ENCODE measurements at places on chromosomes 5 and 9.
A peak's percentile ranks its signal among the peaks of the same experiment; 100 is the strongest.

DNA sequence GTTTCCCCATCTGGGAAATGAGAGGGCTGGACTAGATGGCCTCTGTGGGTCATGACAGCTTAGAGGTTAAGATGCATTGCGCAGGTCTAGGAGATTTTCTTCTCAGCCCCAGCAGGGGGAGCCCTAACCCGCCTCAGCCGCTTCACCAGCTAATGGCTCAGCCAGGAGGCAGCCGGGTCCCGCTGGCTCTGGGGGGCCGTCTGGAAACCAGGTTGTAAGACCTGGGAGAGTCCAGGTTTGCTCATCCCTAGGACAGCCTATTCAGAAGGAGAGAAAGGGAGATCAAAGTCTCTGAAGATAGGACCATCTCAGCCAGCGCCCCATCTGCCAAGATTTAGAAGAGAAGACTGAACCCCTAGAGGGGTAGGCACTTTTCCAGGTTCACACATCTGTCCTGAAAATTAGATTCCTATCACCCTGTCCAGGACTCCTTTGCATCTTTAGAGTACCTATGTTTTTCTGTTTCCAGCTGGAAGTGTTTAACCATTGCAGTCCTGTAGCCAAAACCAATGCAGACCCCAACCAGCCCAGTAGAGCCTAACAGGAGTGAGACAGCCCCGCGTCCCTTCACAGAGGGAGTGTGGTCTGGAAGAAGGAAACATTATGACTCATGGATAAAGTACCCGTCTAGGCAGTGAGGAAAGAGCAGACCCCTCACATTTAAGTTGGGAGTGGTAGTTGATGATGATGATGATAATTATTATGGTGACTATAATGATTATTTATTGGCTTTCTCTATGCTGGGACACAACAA is 27.5 kb downstream of the SPARC start:
- DNase-seq, result peak; percentile 44

- DNase-seq, result no peak
Measured at GRCh38 chr5:107251151-107251550, 419.6 kb downstream of the EFNA5 start.

- no peak for DNase-seq
Measured at GRCh38 chr5:59575648-59576445, 317.7 kb downstream of the PDE4D start.

GRCh38 chr9:129836311-129837007 is 1.2 kb downstream of the USP20 start:
- no peak for DNase-seq

- peak; percentile 12 for DNase-seq
Measured at GRCh38 chr9:6024035-6024554, 8.7 kb upstream of the RANBP6 start.

- DNase-seq, result no peak
Measured at GRCh38 chr9:88645172-88645878, 110.3 kb downstream of the NXNL2 start.

GRCh38 chr5:33973271-33973670 is 11.2 kb downstream of the SLC45A2 start:
- no peak for DNase-seq

GRCh38 chr5:64754066-64754465 is 14.4 kb downstream of the SREK1IP1 start:
- no peak for DNase-seq

GRCh38 chr5:163407034-163407655 is 30.2 kb upstream of the CCNG1 start:
- DNase-seq, result no peak

DNA sequence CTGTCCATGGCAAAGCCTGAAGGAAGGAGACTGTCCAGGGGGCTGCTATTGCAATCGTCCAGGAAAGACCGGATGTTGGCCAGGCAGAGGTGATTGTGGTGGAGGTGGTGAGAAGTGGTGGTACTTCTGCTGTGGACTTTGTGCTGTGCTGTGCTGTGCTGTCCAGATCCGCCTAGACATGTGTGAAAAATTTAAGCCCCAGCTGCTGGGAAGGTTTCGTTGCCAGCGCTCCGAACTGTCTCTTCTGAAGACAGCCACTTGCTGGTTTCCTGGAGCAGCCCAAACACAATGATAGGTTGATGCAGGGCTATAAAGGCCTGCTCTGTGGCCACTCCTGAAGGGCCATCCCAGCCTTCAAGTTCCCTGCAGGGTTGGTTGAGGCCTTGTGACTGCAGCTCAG is 223.0 kb upstream of the MPDZ start:
- no peak for DNase-seq

- DNase-seq, result no peak
Measured at GRCh38 chr9:133583586-133583985, 25.6 kb downstream of the FAM163B start.

GRCh38 chr9:107390778-107391177 is 98.8 kb downstream of the KLF4 start:
- no peak for DNase-seq

- DNase-seq, result no peak
Measured at GRCh38 chr9:2415326-2415725, 206.3 kb upstream of the VLDLR start.

DNA sequence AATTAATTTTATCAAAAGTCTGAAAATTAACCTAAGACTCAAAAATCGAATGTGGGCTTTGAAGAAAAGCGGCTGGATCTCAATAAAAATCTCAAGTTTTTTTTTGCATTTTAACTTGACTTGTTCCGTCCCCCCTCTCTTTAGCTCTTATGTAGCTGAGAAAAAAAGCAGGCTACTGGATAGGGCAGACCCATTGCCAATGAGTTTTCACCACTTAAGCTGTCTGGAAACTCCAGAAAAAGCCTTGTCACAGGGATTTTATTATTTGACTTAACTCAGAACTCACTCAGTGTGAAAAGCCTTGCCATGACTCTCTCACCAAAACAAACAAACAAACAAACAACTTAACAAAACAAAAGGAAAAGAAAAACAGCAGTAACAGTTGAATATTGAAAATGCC is 247.4 kb downstream of the CDH9 start:
- no peak for DNase-seq

DNA sequence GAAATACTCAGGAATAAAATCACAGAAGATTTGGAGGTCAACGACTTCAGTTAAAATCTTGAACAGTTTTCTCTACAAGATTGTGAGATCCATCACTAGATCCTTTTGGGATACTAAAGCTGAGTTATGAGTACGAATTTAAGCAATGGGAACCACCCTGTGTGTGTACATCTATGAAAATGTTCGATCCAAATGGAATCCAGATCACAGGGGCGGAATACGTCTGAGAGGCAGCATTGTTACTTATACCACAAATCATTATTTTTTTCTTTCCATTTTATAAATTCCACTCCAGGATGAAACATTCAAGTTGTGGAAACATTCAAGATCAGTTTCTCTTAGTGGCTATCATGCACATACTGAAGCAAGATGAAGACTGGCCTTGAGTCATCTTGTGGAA is 239.3 kb upstream of the PAPPA start:
- no peak for DNase-seq

- no peak for DNase-seq
Measured at GRCh38 chr5:14425559-14425958, 156.0 kb upstream of the OTULINL start.

- DNase-seq, result no peak
Measured at GRCh38 chr5:163460562-163461171, at the start of gene HMMR. Gene HMMR (plus strand): TSS chr5:163460632. CDS start chr5:163460693, 61 bp downstream.

- no peak for DNase-seq
Measured at GRCh38 chr5:145360936-145361335, 474.2 kb downstream of the PRELID2 start.

DNA sequence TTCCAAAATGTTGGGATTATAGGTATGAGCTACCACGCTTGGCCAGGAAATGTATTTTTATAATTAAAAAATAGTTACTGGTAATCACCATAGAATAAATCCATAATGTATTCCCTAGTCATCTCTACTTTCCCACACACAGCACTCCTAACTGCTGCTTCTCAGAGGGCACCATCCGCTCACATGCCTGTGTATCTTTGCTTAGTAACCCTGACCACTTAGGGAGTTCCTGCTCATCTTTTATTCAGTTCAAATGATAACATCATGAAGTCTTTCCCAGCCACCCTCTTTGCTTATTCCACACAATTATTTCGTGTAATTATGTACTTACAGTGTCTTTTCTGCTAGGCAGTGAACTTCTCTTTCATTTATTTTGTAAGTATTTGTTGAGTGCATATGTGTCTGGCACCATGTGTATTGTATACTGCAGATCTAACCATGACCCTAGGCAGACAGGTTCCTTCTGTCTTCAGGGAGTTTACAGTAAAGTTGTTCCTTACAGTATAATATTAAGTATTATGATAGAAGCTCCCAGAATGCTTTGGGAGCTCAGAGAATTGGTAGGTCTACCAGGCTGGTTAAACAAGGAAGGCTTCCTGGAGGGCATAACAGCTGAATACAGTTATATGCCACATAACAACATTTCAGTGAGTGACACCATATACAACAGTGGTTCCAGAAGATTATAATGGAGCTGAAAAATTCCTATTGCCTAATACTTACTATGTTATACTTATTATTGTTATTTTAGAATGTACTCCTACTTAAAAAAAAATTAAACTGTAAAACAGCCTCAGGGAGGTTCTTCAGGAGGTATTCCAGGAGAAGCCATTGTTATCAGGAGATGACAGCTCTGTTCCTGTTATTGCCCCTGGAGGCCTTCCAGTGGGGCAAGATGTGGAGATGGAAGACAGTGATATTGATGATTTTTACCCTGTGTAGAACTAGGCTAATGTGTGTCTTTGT is 39.2 kb downstream of the DCAF10 start:
- no peak for DNase-seq

GRCh38 chr9:70954126-70954525 is 167.3 kb downstream of the TRPM3 start:
- no peak for DNase-seq

DNA sequence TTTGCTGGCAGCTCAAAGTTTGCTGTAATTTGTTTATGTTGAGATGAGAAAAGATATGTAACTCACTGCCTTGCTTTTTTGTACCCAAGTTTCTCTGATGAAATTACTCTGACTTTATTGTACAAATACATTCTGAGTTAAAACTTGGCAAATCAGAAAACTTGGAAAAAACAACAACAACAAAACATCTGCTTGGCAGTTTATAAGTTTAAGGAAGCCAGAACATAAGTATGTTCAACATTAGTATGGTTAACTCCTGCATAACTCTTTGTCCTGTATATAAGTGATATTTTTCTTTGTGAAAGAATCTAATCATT is 233.1 kb downstream of the MAST4 start:
- no peak for DNase-seq

DNA sequence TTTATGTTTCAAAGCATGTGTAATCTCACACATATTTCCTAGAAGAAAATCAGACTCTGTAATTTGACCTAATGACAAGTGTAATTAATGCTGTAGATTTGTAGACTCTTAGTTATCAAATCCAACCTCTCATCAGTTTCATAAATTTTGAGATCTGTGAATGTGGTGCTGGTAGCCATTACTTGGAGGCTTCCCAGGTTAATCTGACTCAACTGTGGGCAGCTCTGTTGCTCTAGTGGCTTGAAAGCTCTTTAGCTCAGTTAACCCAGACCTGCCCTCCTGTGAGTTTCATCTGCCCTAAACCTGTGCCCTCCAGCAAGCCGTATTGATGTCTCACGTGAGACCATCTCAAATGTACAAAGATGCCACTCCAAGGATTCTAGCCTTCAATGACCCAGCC is 323.4 kb downstream of the FBXL7 start:
- DNase-seq, result no peak

- no peak for DNase-seq
Measured at GRCh38 chr5:116248432-116248831, 163.6 kb downstream of the COMMD10 start.

DNA sequence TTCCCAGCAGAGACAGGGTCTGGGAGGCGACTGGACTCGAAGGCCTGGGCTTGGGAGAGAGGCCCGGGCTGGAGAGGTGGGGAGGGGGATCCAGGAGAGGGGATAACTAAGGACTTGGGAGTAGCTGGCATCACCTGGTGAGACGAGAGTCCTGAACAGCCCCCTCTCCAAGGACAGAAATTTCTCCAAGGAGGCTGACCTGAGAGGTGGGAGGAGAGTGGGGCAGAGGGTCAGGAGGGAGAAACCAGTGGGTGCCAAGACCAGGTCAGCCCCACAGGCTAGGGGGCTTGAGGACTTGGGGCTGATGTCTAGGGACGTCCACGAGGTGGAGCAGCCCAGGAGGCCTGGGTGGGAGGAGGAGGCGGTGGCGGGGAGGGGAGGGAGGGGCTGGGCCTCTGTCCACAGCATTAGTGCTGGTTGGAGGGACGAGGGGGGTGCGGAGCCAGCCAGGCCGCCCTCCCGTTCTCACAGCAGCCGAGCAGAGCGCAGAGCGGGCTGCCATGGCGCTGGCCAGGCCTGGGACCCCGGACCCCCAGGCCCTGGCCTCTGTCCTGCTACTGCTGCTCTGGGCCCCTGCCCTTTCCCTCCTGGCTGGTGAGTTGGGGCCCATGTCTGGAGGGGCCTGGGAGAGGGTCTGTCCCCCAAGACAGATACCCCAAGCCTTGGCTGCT is at the start of gene CRB2:
CRB2 (plus strand) TSS at position 437 of the 671 bp plus-strand sequence; CDS start at position 501, 64 bp downstream.
- DNase-seq, result no peak

- DNase-seq, result no peak
Measured at GRCh38 chr9:75896193-75896592, 5.7 kb downstream of the PCSK5 start.

- DNase-seq, result no peak
Measured at GRCh38 chr5:106154280-106154716, 1516.4 kb downstream of the EFNA5 start.

DNA sequence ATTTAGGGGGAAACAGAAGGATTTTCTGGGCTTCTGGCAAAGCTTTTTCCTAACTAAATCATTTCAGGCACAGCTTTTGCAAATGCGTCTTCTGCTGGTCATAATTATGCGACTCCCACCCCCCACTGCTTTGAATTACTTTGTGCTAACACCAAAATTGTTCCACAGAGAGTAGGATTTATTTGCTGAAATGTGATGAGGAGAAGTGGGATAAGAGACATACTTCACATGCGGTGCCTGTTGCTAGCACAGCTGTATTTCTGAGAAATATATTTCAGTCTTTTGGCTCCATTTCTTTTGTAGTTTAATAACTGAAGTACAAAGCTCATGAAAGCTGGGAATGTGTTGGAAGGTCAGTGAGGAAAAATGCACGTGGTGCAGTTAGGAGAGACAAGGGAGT is 83.2 kb upstream of the TAS2R1 start:
- no peak for DNase-seq

GRCh38 chr5:111854186-111854585 is 97.2 kb upstream of the NREP start:
- DNase-seq, result no peak

GRCh38 chr9:101114317-101114716 is 85.8 kb downstream of the PLPPR1 start:
- DNase-seq, result no peak

GRCh38 chr9:38619556-38620447 is 594 bp downstream of the ANKRD18A start:
- no peak for DNase-seq

DNA sequence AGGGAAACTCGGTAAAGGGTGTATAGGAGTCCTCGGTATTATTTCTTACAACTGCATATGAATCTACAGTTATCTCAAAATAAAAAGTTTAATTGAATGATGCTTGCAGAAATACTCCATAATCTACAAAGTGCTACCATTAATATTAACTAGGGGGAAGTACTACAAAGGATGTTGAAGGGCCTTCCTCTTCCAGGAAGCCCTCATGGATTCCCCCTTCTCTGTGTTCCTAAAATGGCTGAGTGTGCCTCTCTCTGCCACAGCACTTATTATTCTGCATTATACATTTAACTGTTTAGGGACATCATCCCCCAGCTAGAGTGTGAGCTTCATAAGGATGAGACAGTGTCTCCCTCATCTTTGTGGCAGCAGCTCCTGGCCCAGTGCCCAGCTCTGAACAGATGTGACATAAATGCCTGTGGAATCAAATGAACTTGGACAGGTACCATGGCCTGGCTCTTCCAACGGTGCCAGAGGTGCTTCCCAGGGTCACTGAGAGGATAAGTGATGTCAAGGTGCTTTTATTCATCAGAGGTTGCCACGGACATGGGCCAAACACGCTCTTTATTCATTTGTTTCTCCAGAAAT is 99.5 kb downstream of the PAX5 start:
- DNase-seq, result no peak

Data from GM12891 (cell line).